ENCODE measurements at places on chromosomes 11 and 22.

DNA sequence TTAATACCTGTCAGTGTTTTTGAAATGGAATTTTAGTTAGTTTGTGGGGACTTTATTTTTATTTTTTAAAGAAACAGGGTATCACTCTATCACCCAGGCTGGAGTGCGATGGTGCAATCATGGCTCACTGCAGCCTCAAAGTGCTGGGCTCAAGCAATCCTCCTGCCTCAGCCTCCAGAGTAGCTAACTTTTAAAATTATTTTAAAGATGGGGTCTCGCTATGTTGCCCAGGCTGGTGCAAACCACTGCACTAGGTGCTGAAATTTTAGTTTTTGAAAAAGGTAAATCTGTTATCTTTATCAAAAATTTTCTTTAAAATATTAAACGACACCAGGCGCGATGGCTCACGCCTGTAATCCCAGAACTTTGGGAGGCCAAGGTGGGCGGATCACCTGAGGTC, 42.6 kb downstream of the AMBRA1 start:
- DNase-seq, result no peak

GRCh38 chr22:43455846-43456245, 44.0 kb downstream of the MPPED1 start:
- DNase-seq, result no peak

GRCh38 chr11:73163638-73164174, 21.6 kb upstream of the FCHSD2 start:
- no peak for DNase-seq

- no peak for DNase-seq
Measured at GRCh38 chr22:20080776-20081654, 974 bp downstream of the DGCR8 start.

DNA sequence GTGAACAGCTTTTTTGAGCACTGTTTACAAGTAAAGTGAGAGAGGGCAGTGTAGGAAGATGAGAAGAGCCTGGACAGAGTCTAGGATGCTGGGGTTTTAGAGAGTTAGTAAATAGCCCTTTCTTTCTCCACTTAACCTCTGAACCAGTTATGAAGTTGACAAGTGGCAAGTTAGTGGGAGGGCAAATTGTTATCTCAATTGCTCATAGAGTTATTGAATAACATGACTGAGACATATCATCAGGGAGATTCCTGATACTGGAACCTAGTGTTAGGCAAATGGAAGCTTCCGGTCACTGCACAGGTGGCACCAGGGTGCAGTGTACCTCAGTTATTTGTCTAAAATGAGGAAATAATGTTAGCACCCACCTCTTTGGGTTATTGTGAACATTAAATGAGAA, 57.8 kb upstream of the PTPN5 start:
- DNase-seq, result no peak

DNA sequence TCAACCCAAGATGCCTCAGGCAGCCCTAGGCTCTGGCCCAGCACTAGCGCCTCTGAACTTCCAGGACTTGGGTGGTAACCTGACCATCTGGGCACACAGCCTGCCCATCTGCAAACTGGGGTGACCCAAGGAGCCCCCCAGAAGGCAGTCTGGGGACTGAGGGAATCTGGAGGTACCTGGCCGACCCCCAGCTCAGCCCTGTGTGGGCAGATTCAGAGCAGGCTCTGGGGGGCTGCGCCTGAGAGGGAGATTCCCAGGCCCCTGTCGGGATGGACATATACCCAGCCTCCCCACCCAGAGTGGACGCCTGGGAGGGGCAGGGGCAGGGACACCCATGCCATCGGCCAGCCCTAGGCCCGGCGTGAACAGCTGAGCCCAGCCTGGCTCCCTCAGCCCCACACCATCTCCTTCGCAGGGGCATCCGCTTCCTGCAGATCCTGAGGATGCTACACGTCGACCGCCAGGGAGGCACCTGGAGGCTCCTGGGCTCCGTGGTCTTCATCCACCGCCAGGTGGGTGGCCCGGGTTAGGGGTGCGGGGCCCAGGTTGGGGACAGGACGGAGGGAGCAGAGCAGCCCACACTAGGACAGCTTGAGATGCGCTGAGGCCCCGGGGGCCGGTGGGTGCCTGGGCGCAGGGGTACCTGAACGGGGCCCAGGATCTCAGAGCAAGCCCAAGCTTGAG, 126.9 kb downstream of the KCNQ1 start:
- DNase-seq, result no peak

- DNase-seq, result no peak
Measured at GRCh38 chr11:39570526-39570925, 1888.9 kb downstream of the LRRC4C start.

DNA sequence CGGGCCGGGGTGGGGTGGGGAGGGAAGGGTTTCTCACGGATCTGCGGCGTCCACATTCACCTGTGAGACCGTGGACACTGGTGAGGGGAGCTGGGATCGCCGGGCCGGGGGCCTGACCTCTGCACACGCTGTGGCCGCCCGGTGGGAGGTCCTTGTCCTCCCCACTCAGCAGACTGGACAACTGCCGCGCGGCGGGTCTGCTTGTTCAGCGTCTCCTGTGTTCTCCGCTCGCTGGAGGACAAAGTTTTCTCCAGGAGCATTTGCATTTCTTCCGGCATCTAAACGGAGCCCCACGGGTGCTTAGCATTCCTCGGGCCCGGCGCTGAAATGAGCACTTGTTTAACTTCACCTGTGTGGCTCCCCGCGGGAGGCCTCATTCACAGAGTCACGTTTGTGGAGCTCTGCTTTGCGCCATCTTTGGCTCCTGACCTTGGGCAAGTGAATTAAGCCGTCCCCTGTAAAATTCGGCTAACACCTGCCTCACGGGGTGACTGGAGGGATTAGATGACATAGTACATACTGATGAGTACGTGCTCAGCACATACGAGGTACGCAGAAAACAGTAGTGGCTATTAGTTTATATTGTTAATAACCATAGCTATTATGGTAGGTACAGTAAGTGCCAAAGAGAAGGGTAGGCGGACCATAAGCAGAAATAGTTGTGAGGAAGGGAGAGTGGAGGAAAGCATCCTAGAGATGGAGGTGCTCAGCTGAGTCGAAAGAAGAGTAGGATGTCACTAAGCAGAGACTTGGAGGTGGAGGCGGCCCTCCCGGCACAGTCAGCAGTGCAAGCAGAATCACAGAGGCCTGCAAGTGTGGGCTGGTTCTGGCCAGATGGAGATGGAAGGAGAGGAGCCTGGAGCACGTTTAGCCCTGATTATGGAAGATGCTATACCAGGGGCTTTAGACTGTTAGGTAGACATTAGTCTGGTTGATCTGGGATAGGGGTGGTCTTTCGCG, 885 bp downstream of the TRMU start:
- DNase-seq, result no peak
